ENCODE measurements at places on chromosomes 5 and 9.
A peak's percentile ranks its signal among the peaks of the same experiment; 100 is the strongest.

- DNase-seq, result no peak
Observed at GRCh38 chr5:138755084-138755748, 2.0 kb downstream of the CTNNA1 start.

DNA sequence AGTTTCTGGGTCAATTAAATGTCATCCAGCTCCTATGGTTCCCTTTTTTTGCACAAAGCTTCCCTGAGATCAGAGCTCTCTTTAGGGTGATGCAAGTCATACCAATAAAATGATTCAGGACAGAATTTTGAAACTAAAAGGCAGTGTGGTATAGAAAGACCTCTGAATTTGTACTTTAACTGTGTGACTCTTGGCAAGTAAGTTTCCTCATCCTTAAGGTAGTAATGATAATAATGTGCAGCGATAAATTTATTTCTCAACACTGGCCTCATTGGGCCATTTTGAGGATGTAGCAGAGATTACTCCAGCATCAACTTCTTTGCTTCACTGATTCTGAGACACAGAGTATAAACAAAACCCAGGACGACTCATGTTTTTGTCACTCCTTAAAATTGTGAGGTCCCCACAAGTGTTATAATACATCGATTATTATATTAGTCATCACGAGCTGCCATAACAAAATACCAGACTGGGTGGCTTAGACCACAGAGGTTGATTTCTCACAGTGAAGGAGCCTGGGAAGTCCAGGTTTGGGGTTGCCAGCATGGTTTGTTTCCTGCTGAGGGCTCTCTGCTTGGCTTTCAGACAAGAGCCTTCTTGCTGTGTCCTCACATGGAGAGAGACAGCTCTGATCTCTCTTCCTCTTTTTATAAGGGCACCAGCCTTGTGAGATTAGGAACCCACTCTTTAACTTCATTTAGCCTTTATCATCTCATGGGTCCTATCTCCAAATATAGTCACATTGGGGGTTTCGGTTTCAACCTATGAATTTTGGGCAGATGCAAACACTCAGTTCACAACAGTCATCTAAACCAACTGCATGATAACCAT is 293.0 kb downstream of the ZNF608 start:
- peak; percentile 1 for DNase-seq

DNA sequence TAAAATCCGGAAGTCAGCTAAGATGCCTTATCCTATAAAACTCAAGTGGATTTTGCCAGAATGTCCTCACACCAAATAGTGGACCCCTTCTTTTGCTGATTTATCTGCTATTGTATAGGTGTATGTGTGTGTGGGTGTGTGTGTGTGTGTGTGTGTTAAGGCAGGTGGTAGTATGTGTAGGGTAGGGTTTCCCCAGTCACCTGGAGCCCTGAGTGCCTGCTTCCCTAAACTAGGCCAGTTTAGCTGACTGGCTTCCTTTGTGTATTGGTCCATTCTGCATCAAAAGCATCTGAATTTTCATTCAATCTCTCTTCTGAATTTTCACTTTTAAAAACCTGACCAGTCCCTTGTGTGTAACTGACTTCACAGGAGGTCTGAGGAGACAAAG is 42.2 kb upstream of the LCP2 start:
- DNase-seq, result no peak

GRCh38 chr5:13771011-13771571 is 173.4 kb downstream of the DNAH5 start:
- no peak for DNase-seq

DNA sequence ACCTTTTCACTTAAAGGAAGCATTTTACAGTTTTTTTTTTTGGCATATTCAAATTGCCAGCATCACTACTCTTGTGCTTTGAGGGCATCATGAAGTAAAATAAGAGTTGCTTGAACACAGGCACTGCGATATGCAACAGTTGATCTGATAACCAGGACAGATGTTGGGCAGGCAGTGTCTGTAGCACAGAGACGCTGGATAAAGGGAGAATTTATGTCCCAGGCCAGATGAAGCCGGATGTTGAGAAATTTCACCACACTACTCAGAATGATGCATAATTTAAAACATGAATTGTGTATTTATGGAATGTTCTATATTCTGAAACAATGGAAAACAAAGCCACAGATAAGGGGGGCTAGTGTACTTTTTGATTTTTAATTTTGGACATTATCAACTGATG is 71.4 kb downstream of the SLC12A2 start:
- no peak for DNase-seq

DNA sequence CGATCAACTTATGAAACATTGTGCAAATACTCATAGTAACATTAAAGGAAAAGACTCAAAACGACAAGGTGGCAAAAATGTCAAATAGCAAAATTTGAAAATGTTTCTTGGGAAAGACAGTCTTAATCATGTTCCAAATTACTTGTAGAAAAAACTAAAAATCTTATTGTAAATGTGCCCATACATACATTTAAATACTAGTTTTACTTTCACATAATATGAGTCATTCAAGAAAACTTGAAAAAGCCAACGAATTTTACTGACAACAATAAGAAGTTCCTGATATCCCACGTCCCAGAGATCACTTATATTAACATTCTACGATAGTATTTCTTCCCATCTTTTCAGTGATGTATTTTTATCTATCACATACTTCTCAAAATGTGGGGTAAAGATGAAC is 13.7 kb downstream of the MLLT3 start:
- no peak for DNase-seq

DNA sequence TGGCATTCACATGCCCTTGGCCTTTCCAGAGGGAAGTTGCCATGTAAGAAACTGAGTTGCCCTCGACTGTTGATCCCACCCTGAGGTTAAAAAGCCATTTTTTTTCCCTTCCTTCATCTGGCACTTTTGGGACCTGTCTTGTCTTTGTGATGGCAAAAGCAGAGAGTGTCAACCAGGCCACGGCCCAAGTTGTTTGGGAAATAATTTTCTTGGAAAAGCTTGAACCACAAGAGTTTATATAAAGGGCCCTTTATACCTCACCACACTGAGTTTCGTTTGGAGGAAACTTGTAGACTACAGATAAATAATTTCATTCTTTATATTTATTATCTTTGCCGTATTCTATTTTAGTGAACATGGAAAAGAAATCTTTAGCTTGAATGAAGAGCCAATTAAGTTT is 34.3 kb downstream of the ACTBL2 start:
- DNase-seq, result no peak

DNA sequence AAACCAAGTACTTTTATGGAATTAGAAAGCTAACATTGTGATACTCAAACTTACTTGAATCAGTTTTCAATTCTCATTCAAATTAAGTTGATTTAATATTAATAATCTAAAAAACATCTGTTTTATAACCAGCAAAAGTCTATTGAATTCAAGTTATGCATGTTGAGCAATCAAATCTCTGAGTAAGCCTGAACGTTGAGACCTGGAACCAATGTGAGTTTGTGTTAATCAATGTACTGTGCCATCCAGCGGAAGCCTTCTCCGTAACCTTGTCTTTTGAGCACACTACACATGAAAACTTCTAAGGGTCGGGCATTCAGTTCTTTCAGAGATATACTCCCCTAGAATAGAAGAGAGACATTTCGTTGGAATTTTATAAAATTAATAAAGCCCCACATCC is 25.9 kb downstream of the SAR1B start:
- no peak for DNase-seq

DNA sequence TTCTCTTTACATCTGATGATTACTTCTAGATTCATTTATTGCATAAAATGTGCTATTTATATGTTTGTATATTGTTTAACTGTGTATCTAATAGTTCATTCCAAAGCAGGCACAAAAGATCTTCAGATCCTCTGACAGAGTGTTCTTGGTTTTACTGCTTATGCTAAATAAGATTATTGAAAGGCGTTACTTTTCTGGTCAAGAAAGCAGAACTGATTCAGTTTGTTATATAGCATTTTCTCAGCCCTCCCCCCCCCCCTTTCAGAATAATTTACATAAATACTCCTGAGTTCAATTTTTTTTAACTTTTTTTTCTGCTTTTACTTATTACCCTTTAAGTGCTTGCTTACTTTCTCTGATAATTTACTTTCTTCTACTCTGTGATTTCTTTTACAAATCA is 15.4 kb downstream of the CDC42SE2 start:
- DNase-seq, result no peak

- DNase-seq, result no peak
Observed at GRCh38 chr5:107968406-107968843, 297.7 kb upstream of the EFNA5 start.

DNA sequence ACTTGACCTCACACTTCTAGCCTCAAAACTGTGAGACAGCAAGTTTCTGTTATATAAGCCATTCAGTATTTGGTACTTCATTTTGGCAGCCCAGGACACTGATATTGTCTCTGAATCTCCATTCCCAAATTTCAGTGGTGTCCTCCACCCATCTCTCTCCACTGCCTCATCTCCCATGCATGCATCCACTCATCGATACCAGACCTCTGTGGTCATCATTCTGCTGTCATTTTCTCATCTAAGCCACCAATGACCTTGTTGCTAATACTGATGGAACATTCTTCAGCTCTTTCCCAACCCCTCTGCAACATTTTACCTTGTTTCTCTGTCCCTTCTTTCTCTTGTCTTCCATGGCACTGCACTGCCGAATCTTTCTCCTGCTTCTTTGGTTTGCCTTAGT is 221.8 kb downstream of the SNX18 start:
- DNase-seq, result no peak

DNA sequence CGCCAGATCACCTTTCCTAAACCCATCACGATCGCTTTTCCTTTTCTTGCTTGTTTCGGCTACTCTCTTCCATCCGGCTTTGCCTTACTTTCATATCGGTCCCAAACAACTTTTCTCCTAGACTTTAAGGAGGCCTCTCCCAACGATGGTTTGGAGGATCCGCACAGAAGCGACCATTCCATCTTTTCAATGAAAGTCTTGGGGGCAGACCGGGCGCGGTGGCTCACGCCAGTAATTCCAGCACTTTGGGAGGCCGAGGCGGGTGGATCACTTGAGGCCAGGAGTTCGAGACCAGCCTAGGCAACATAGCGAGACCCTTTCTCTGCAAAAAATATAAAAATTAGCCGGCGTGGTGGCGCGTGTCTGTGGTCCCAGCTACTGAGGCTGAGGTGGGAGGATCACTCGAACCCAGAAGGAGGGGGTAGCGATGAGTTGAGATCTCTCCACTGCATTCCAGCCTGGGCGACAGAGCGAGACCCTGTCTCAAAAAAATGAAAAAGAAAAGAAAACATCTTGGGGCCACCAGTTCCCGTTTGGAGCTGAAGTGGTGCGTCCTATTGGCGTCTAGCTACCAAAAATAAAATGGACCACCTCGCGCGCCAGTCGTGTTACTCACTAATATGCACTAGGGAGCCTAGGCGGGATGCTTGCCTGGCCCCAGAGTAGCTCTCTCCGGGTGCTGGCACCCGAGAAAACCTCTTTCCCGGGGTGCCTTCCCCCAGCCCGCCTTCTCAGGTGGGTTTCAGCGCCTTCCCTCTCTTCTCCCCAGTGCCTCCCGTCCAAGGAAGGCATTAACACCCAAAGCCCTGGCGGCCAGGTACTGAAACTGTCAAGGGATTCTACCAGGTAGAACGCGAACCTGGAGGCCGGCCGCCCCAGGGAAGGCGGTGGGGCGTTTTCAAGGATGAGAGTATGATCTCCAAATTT is 800 bp upstream of the AP3B1 start:
- DNase-seq, result peak; percentile 41

DNA sequence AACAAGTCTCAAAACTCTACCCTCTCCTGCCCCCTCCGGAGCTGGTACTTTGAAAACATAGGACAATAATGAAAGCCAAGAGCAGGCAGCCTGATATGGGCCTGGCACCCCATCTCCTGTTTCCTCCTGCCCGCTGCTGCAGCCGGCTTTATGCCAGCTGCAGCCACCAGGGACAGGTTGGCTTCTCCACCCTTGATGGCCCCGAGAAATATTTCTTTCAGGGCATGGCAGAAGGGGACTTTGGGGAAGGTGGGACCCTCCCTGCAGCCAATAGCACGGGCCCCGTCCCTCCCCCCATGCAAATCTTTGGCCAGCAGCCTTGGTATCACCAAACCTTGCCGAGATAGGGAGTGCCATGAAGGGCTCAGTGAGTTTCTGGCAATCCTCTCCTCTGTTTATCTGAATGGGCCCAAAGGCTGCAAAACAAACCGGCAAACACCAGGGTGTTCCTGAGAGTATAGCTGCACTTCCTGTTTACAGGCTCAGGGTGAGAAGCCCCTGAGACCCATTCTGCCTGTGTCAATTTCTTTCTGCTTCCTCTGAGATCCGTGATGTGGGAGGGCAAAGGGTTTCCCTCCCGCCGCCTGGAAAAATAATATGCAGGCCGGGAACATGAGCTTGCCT is 73.4 kb upstream of the BOD1 start:
- DNase-seq, result no peak

DNA sequence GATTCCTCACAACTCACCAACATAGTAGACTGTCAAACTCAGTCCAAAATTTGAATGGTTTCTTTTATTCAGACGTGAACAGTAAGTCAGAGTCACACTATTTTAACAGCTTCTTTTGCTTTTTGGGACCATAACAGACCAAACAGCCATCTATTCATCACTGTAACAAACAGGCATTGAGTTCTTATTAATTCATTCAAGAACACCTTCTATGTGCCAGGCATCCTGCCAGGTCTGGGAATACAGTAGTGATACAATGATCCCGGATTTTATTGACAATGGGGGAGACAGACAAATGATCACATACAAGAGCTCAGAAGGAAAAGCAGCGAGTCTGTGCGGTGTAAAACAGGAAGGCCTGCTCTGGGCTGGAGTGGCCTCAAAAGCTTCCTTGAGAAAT is 153.3 kb upstream of the ERCC6L2 start:
- DNase-seq, result no peak

GRCh38 chr5:58940446-58940845 is 357.6 kb downstream of the RAB3C start:
- DNase-seq, result no peak

DNA sequence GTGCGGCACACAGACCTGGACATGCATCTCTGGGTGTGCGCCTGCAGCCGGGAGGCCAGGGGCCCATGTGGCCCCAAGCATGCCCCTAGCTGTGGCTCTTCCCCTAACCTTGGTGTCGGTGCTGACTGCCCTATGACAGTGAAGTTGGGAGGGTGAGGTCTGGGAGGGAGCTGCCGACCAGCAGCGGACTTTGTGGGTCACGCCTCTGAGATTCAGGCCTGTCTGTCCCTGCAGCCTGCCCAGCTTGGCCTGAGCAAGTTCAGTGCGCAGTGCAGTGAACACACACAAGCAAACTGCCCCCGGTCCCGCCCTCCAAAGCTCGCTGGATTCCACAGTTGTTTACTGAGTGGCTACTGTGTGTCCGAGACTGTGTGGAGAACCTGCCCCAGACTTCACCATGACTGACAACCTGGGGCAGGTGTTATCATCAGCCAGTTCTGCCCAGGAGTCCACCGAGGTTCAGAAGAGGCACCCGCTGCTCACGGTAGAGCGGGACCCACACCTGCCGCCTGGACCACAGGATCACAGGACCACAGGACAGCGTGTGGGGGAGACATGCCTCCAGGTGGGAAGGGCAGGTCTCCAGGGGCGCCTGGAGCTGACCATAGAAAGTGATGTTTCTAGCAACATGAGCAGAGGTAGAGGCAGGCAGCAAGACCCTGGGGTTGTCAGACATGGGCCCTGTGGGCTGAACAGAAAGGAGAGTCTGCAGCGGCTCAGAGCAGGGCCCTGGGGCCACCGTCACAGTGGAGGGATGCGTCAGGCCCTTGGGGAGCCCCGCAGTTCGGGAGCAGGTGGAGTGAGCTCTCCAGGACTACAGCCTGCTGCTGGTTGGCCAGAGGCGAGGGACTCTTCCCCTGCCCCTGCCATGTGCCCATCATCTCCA is 105.1 kb downstream of the PHF2 start:
- DNase-seq, result peak; percentile 1

Data from stimulated activated CD4-positive, alpha-beta T cell treated with anti-CD3 and anti-CD28 coated beads, Interleukin-1b, Interleukin-23, amount 100 ng/mL, for 48 hours (primary cell).